Natural killer cell treated with Interleukin-12 subunit alpha and Interleukin-12 subunit beta and Interleukin-15 and Interleukin-18, amount 100 ng/mL, for 72 hours (primary cell): ENCODE measurements at places on chromosomes 1 and 21. TPM values are rescaled to one million over a fixed set of nuclear protein-coding genes. Genes with fewer than 3 reads are reported as not detected.

DNA sequence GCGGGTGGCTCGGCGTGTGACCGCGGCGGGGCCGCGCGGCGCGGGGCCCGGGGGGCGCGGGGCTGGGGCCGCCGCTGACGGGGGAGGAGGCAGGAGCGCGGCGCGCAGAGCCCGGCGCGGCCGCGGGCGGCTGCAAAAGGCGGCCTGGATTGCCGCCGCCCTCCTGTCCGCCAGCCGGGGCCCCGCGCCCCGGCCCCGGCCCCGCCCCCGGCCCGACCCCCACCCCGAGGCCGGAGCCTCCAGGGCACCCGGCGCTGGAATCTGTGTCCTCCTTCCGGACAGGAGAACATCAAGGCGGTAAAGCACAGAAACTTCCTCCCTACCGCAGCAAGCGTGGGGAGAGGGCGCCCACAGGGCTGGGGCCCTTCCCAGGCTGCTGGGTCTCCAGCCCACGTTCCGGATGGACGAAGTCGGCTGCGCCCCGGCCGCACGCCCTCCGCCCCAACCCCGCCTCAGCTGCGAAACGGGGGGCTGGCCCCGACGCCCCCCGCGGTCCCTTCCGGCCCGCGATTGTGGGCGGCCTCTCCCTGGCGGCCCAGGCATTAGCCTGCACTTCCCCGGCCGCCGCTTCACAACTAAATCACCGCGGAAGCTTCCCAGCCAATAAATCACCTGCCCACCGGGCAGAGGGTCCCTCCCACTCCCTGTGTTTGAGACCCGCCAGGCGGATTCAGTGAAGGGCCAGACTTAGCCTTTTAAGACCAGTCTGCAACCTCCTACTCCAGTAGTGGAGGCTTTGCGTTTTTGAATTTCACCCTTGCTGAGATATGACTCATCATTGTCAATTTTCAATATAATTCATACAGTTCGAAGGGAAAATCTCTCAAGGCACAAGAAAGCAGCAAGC is 106.0 kb downstream of the SLC45A1 start:
- peaks cover 42% of the 10 kb centered on the region for H3K4me1 ChIP-seq
- peak overlapping the region; percentile 92 for H3K27ac ChIP-seq
- H3K27me3 ChIP-seq: peaks cover 7% of the 10 kb centered on the region
- DNase-seq: no peak

DNA sequence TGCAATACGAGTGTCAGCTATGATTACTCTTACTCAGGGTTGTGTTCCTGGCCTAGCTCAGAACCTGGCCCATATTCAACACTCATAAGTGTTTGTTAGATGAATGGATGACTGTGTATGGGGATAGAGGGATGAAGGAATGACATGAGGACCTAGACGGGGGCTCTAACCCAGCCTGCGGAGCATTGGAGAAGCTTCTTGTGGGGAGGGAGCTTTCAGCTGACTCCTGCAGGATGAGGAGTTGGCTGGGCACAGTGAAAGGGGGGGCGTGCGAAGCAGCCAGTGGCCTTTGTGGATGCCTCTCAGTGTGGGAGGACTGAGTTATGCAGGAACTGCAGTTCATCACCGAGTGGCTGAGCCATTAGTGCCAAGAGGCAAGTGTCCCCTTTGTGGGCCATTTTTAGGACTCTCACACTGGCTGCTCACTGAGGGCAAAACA is 1.2 kb upstream of the EXTL1 start:
- no peaks in the 10 kb centered on the region for H3K27me3 ChIP-seq

- no peak overlapping the region for H3K27ac ChIP-seq
- DNase-seq: no peak
- H3K36me3 ChIP-seq: no peaks in the 10 kb centered on the region
- no peak overlapping the region for H3K4me3 ChIP-seq
- peaks cover 11% of the 10 kb centered on the region for H3K27me3 ChIP-seq
Measured at GRCh38 chr21:15706696-15707095, 23.1 kb upstream of the USP25 start.

- DNase-seq: no peak
- H3K36me3 ChIP-seq: no peaks in the 10 kb centered on the region
- peaks cover 16% of the 10 kb centered on the region for H3K27me3 ChIP-seq
- no peaks in the 10 kb centered on the region for H3K4me1 ChIP-seq
- no peak overlapping the region for H3K4me3 ChIP-seq
Measured at GRCh38 chr1:48217856-48218255, 4.7 kb upstream of the SLC5A9 start.

Gene GBP3
- total RNA-seq: 36.6 TPM

Gene TNNI3K
- total RNA-seq: not detected

Gene TMEM81
- 3.0 TPM for total RNA-seq

Gene LRRIQ3
- total RNA-seq: 0.89 TPM

Gene GUCA2B
- not detected for total RNA-seq

Gene UQCRH
- 253 TPM for total RNA-seq

Gene PLA2G2A
- total RNA-seq: not detected
